ENCODE measurements at places on chromosomes 3 and 15.
A peak's percentile ranks its signal among the peaks of the same experiment; 100 is the strongest.

DNA sequence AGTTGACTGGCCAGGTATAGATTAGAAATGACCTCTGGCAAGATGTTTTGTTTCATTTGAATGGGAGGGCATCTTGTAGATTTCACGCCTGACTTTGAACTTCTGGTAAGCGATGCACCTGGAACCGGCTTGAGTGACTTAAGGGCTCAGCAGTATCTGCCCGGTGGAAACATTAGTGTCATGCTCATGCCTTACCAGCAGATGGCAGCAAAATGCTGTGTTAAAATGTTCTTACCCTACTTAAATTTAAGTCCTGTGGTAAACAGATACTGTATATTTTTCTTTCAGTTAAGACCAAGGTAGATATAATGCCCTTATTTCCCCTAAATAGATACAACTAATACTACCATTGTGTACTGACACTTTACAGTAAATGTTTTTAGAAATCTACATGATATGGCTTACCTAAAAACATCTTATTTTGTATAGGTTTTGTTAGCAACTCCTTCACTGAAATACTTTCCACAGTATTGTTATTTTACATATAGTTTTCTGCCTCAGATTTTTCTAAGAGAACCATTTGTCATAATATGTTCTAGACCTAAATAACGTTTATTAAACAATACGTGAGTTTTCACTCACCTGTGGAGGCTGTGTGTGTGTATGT is 25.5 kb downstream of the ASB7 start:
- DNase-seq = peak; percentile 43

DNA sequence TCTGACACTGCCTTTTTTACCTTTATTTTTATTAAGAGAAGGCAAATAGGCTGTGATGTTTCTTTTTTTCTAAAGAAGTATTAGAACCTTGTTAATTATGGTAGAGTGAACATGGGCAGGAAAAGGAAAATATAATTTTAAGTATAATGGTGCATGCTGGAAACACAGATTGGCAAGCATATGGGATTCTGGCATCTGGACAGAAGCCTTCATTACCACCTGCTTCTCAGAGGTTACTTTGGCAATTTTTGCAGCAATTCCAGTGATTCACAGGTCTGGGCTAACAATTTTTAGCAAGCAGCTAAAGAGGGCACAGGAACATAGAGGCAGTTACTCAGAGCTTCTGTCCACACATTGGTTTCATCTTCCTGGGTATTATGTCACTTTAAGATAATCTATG is 258.3 kb downstream of the DIPK2A start:
- no peak for DNase-seq

DNA sequence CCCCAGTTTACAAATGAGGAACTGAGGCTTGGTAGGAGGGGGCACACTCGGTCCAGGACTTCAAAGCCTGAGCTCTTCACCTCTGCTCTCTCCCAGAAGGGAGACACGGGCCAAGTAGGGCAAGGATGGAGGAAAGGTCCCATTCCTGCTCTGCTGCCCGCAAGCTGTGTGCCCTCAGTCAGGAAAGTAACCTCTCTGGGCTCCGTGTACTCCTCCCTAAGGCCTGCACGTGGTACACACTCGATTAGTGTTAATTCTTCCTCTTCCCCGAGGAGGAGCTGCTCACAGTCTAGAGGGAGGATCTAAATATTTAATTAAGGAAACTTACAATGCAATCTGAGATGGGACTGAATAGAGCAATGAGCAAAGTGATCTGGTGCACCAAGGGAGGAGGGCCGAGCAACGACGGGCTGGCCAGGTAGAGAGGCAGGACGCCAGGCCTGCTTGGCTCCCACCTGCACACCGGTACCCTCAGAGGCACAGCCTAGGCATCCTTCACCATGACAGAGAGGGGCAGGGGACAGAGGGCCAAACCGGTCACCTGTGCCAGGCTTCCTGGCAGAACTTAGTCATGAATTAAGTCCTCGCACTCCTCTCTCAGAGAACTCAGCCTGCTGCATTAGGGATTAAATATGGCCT is 47.2 kb upstream of the IQSEC1 start:
- no peak for DNase-seq

DNA sequence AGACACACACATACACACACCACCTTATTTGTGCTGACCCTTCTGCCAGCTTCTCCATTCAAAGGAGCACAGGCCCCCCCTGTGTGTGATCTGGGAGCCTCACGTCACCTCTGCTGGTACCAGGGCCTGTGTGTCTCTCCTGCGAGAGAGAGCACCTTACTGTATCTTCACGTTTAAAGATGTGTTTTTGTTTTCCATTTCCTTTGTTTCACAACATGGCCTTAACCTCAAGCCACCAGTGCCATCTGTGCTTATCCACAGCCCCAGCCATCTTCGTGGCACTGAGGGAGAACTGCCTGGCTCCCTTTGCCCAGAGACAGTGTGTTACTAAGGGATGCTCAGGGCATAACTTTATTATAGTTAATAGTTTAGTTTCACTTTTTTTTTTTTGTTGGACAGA is 52.3 kb downstream of the ABHD2 start:
- no peak for DNase-seq

Measured in GM12878 (cell line).